ENCODE measurements at places on chromosomes 7 and 10.

- no peak for DNase-seq
Measured at GRCh38 chr10:48564466-48565160, 40.3 kb downstream of the ARHGAP22 start.

- no peak for DNase-seq
Measured at GRCh38 chr10:23499372-23500132, 60.7 kb downstream of the OTUD1 start.

DNA sequence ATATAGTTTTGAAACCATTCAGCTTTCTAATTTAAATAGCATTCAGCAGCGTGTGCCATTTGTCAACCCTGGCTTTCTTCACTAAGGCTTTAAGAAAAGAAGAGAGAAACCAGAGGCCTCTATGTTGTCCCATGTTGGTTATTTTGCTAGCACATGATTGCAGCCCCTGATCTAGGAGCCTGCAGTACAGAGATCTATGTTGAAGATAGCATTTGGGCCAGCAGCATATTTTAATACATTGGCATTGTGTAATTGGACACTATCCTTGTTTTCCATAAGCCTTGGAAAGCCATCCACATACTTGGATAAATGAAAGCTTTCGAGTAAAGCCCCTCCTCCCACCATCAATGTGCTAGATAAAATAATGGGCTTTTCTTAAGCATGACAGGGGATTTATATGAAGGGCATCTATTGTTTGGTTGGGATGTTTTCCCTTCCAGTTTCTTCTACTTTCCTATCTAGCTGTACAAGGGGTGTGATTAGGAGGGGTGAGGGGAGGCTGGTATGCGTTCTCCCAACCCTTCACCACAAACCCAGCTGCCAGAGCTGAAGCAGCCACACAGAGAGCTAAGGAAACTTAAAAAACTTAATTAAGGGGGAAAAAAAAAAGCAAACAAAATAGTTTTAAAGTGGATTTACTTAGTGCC is 23.1 kb upstream of the SDHAF3 start:
- no peak for DNase-seq

DNA sequence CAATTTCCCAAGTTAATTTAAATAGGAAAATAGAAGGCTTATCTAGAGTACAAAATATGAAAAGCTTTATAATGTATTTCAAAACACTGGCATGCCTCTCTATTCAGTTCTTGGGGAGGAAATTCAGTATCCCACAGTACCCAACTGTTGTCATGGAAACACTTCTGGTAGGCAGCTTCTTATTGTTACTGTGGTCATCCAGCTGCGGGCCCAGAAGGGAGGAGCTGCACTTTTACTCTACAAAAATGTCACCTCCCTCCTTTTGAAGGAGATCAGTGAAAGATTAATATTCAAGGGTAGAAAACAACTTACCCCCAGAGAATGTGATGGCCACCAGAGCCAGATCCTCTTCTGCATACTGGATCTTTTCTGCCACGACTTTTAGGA is 202.8 kb downstream of the RAPGEF5 start:
- no peak for DNase-seq

GRCh38 chr7:137592232-137592896 is 248.8 kb upstream of the PTN start:
- no peak for DNase-seq

- no peak for DNase-seq
Measured at GRCh38 chr10:27258492-27258837, 17.9 kb upstream of the ACBD5 start.

- DNase-seq, result no peak
Measured at GRCh38 chr7:153440715-153441114, 611.5 kb upstream of the DPP6 start.

- peak; percentile 87 for DNase-seq
Measured at GRCh38 chr10:4131407-4132215, 346.6 kb upstream of the KLF6 start.

DNA sequence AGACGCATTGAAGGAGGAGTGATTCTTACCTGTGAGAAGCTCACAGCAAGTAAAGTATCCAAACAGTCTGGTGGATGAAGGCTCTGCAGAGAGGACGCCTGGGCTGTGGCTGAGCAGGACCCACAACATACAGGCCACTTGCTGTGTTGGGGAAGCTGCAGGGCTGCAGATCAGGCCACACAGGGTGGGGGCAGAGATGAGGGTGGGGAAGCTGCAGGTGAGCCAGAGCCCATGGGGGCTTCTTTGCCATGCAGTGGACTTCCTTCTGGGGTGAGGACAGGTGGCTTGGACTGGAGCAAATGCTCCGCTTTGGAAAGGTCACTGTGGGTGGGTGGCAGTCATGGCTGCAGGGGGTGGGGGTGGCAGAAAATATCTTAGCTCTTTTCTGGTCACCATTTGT is 214.8 kb downstream of the GLRX3 start:
- DNase-seq, result no peak

GRCh38 chr10:33655165-33655815 is 320.8 kb upstream of the NRP1 start:
- no peak for DNase-seq

All from SIG-M5 (cell line).